ENCODE measurements at places on chromosomes 7 and 10.

DNA sequence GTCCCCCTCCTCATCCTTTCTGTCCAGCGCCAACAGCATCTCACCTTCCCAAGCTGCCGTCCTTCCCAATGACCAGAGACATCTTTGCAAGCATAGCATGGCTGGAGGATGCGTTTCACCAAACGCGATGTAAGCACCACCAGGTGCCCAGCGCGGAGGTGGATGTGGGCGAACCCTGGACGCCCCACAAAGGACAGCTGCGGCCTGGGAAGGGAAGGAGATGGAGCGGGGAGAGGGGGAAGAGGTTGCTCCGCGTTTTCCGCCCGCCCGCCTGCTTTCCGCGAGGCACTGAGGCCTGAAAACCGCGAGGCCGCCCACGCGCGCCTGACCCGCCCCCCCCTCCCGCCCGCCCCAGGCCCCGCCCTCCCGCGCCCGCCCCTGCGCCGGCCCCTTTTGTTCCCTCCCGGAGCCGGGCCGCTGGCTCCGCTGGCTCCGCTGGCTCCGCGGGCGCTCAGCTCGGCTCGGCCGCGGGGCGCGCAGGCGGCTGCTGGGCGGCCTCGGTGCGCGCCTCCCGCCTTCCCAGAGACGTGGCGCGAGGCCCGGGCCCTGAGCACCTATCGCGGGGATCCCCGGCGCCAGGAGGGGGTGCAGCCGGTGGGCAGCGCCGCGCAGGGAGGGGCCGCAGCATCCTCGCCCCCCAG is at the start of gene CLIP2:
TSS of gene CLIP2 (plus strand) at position 390 of the 641 bp plus-strand sequence. CDS start 28,140 bp downstream, outside the sequence.
- DNase-seq, result peak; percentile 64

DNA sequence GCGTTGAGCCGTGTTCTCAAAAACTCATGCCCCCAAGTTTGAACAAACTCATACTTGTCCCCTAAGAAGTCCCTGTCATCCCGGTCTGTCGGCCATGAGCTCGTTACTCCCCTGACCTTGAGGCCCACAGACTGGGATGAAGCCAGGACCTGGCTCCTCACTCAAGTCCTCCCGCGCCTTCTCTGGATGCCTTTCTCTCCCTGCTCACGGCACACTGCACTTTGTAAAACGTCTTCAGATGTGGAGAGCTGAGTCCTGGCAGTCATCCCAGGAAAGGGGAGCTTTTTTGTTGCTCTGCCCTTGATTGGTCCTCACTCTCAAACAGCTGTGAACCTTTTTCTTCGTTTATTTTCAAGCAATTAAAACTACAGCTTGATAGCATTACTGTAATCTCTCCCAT is 110.8 kb downstream of the JAZF1 start:
- no peak for DNase-seq

GRCh38 chr7:134696261-134696660 is 49.6 kb downstream of the BPGM start:
- no peak for DNase-seq

GRCh38 chr7:22911889-22912288 is 89.2 kb upstream of the TOMM7 start:
- DNase-seq, result no peak

- no peak for DNase-seq
Measured at GRCh38 chr10:63265683-63266235, 132.6 kb downstream of the NRBF2 start.

DNA sequence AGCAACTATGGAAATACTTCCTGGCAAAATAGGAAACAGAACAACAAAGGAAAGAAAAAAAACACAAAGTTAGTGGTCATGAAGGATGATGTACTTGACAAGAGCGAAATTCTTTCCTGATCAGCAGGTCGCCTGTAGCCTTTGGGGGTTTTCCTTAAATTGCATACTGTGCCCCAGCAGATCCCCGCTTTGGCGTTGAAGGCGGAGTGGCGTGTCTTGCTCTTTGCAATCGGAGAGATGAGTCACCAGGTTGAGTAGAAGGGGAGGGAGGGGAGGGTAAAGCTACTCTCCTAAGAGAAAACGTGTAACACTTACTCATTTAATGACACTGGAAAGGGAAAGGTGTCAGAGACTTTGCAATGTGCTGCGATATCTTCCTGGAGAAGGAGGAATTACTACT is 587.2 kb downstream of the SORCS1 start:
- no peak for DNase-seq

DNA sequence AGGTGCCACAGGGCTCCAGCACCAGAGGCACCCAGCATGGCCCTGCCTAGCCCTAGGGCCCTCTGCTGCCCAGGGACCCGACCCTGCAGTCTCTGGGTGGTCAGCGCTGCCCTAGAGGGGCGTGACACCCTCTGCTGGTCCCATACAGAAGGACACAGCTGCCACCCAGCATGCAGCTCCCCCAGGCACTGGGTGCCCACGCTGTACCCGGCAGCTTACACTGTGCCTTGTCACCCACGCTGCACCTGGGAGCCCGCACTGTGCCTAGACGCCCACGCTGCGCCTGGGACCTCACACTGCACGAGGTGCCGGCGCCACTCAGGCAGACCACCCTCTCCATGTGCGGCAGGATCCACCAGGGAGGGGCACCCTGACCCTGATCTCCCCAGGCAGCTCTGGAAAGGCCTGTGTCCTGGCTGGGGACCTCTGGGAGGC is 55.2 kb downstream of the PWWP2B start:
- no peak for DNase-seq

DNA sequence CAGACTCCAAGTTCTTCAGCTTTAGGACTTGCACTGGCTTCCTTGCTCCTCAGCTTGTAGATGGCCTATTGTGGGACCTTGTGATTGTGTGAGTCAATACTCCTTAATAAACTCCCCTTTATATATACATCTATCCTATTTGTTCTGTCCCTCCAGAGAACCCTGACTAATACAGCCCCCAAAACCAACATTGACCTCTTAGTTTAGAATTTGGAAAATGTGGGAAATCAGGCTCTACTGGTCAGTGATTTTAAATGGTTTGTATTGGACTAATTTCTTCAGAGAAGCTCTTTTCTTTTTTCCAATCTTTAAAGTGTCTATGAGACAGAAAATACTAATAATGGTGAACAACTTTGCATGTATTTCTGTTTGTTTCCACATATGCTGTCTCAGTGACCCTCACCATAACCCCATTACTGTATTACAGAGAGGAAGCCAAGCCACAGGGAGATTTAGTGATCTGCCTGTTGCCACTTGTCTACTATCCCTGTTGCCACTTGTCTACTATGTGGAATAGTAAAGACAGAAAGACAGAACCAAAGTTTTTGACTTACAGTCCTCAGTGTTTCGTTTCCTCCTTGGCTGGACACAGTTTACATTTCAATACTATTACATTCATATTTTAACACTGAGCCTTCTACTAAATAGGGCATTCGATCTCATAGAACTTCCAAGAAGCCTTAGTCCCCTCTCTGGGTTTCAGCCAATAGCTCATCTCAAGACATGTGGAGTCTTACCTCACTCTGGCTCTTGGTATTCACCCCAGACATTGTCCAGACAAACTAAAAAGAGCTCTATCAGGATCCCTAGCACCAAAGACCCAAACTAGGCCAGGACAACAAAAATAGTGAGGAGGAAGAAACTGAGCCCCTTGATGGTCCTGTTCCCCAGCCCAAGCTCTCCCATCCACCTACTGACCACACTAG is 121.0 kb downstream of the AKR1D1 start:
- no peak for DNase-seq

GRCh38 chr7:119175911-119176627 is 951.6 kb downstream of the ANKRD7 start:
- DNase-seq, result no peak
